ENCODE measurements at places on chromosomes 6 and 20.

GRCh38 chr6:47234266-47234933 lies 75.3 kb downstream of the TNFRSF21 start:
- DNase-seq = no peak

DNA sequence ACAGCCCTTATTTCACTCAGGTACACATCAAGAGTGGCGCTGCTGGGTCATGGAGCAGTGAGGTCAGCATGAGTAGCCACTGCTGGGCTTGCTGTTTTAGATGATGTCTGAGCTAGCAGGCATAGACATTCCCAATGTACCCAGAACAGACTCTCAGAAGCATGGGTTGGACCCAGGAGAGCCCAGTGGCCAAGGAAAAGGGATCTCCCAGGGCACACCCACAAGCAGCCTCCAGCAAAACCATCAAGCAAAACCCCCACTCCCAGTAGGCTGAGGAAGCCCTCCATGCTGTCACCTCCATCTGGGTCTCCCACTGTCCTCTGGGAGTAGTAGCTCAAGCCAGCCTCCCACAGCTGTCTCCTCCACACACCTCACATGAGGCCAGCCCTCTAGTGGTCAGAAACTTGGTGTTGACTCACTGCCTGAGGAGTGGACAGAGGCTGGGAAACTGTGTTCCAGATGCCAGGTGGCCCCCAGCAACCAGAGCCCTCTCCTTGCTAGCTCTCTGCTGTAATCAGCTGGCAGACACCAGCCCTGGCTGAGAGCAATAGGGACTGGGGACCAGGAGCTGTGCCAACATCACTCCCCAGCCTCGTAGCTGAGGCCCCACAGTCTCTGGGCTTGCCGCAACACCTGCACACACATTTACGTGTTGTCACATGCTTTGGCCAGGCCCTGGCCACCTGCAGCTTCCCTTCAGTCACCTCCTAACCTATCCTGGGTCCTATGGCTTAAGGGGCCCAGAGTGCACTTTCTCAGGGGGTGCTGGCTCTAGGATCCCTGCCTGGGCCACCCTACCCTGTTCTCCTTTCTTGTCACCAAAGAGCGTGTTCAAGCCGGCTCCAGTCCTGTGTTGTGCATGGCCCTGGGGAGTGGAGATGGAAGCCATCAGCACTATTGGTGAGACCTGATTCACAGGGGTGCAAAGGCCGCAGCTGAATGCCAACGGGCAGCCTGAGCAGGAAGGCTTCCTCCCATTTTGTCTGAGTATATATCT lies 1.9 kb upstream of the AP5S1 start:
- peak; percentile 26 for DNase-seq

DNA sequence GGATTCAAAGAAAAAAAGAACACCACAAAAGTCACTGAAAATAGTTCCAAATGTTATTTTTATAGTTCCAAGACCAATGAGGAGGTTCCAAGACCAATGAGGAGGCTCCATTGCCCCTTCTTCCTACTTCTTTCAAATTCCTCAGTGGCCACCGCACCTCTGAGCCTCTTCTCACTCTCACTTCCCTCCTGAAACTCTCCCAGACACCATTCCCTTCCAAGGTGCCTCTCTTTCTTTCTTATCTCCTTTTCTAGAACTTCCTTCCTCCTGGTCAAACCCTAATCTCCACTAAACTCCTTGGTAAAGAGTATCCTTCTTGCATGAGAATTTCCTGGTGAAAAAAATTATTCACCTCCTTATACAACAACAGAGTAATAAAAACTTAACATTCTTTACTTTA lies 20.4 kb upstream of the MCUR1 start:
- DNase-seq = no peak

- no peak for DNase-seq
These were observed 131.7 kb downstream of the LRRC1 start for GRCh38 chr6:53926505-53926904.

GRCh38 chr6:72739368-72739779 lies 117.5 kb downstream of the KCNQ5 start:
- no peak for DNase-seq

DNA sequence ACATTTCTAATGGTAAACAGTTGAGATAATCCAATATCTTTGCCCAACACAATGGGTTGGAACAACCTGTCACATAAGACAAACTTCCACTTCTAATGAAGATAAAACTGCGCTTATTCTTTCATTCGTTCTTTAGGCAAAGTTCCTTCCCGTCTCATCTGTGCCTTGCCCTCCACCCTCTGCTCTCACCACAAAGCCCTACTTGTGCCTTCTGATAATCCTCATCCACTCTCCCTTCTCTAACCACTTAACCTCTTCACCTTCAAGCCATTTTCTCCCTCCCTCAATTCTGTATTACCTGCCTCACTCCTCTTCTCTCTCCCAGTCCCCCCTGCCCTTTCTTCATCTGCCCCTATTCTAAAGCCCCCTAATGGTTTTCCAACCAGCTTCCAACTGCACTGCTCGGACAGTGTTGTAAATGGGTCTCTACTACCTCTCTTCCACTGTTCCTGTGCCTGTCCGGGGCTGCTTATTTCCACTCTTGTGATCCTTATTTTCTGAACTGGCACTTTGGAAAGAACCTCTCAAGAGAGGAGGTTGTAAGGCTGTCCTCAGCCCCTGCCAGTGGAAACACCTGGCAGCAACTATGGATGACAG lies 62.9 kb upstream of the MYB start:
- DNase-seq = no peak

GRCh38 chr6:57283911-57284455 lies 33.4 kb upstream of the PRIM2 start:
- peak; percentile 82 for DNase-seq

DNA sequence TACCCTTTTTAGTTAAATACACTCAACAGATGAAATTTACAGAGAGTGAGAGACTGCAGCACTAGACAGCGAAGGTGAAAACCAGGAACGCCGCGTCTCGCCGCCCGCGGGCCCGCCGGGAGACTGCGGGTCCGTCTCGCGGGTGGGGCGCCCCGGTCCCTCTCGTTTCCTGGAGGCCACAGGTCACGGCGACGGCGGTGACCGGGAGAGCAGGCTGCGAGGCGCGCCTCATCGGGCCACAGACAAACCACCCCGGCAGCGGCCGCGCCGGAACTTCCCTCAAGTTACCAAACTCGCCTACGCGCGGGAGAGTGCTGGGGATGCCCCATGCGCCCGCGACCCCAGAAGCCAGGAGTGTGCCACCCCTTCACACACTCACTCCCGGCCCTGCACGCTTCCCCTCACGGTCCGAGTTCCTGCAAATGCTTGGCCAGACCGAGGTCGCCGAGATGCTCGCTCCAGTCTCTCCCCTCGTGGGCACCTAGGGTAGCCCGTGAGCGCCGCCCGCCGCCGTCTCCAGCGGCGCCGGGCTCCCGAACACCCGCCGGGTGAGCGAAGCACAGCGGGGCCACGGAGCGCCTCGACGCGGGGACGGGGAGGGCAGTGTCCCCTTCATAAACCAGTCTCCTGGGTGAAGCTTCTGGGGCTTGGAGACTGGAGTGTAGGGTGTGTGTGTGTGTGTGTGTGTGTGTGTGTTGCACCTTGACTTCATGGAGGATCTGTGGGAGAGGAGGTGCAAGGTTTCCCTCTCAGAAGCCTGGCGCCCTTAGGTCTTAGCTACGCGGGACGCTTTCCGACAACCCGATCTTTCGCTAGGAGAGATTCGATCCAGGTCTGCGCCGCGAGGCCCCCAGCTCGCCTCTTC lies 1.4 kb downstream of the BACH2 start:
- no peak for DNase-seq

DNA sequence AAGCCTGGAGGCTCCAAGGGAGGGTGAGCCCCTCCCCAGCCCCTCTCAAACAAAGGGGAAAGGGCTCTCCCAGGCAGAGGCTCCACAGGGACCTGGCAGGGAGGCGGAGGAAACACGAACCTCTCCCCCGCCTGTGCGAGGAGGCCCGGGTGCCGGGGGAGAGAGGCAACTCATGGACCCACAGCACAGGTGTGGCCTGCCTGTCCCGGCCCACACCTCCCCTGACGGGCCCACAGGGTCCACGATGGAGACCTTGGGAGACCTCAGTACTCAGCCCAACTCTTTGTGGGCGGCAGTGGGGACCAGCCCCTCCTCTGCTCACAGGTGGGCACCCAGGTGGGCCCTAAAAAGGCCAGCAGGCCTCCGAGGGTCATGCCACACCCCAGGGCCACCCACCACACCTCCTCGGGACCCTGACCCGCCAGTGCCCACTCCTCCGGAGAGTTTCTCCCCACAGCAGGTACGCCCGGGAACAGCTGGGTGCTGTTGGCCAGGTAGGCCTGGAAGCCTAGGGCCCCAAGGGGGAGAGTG lies 12.2 kb downstream of the LAMA5 start:
- no peak for DNase-seq

- no peak for DNase-seq
These were observed 51.4 kb upstream of the TNFAIP3 start for GRCh38 chr6:137815692-137816091.

DNA sequence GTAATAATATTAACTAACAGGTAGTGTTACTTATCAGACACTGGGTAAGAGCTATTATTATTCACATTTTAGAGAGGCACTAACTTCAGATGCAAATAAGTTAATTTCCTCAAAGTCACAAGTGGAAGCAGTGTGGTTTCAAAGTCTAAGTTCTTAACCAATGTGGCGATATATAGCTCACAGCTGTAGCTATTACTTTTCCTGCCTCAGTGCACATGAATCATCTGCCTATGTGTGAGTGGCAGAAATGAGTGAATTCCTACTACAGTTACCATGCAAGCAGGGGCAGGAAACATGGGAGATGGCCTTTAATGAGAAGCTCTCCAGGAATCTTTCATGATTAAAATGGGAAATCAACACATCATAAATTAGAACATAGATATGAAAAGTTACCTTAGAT lies 126.2 kb upstream of the EYA4 start:
- DNase-seq = no peak

DNA sequence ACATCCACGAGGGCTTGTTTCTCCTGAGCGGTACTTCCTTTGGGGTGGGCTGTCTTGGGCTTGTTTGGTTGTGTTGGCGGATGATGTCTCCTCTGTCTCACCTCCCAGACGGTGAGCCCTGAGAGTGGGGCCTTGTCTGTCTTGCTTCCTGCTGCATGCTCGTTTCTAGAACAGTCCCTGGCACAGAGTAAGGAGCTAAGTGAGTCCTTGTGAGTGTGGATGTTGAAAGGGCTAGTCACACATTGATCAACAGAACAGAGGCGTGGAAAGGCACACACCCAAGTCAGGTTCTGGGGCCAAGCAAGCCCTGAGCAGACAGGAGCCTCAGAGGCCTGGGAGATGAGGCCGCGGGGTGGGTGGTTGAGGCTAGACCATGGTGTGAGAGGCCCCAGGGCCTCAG lies 111.0 kb downstream of the BMP7 start:
- DNase-seq = no peak

GRCh38 chr6:112470376-112470775 lies 123.2 kb downstream of the RFPL4B start:
- DNase-seq = no peak

- no peak for DNase-seq
These were observed 812.8 kb upstream of the SLC35B3 start for GRCh38 chr6:9248133-9248532.

GRCh38 chr6:123526128-123526527 lies 110.6 kb downstream of the TRDN start:
- DNase-seq = no peak

DNA sequence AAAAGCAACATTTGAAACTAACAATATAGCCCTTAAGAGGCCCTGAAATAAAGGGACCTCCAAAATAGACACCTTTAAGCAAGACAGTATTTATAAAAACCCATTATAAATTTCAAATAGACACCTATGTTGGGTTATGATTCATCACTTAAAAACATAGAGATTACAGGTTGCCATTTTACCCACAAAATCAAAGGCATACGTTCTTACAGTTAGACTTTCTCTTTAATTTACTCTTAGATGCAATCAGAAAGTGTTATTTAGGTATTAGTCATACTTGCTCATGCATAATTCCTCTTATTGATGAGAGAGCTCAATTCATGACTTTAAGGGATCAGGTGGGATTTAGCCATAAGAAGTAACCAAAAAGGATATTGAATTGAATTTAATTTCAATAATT lies 51.5 kb upstream of the TMEM200A start:
- DNase-seq = no peak

DNA sequence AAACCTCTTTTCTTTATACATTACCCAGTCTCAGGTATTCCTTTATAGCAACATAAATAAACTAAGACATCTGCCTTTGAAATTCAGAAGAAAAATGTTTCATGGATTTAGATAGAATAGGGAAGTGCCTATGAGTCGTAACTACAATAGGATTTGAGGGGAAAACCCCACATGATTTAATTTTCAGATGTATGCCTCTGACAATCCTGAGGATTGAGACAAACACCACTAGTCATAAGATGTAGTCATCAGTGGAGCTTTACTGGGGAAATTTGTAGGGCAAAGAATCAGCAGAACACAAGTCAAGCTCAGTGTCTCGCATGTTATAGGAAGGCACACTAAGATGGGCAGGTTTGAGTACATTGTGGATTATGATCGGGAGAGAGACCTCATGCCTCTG lies 566.4 kb downstream of the BMP2 start:
- no peak for DNase-seq

GRCh38 chr6:11822346-11822745 lies 43.7 kb upstream of the ADTRP start:
- DNase-seq = no peak

- no peak for DNase-seq
These were observed 32.4 kb downstream of the ARID1B start for GRCh38 chr6:156809446-156810178.

DNA sequence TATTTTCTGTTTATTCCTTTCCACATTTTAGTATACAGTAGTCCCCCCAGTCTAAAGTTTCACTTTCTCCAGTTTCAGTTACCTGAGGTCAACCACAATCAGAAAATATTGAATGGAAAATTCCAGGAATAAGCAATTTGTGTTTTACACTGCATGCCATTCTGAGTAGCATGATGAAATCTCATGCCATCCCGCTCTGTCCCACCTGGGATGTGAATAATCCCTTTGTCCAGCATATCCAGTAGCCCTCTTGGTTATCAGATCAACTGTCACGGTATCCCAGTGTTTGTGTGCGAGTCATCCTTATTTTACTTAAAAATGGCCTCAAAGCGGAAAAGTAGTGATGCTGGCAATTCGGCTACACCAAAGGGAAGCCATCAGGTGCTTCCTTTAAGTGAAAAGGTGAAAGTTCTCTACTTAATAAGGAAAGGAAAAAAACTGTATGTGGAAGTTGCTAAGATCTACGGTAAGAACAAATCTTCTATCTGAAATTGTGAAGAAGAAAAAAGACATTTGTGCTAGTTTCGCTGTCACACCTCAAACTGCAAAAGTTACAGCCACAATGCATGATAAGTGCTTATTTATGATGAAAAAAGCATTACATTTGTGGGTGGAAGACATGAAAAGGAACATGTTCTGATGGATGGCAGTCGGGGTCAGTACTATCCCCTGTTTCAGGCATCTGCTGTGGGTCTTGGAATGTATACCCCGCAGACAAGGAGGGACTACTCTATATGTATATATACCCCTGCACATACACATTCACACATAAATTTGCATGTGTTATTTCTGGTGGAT lies 11.3 kb downstream of the NOX3 start:
- no peak for DNase-seq

- DNase-seq = no peak
These were observed 103.2 kb downstream of the ARMC2 start for GRCh38 chr6:108951351-108951953.

- DNase-seq = no peak
These were observed 14.8 kb downstream of the ARMC12 start for GRCh38 chr6:35751594-35751993.

- no peak for DNase-seq
These were observed 264.6 kb upstream of the MAN1A1 start for GRCh38 chr6:119614138-119614537.

- DNase-seq = no peak
These were observed 53.1 kb upstream of the SMOC2 start for GRCh38 chr6:168387911-168388310.

Measured in fibroblast of skin of left biceps (primary cell).